ENCODE measurements at places on chromosomes 4 and X. TPM values are rescaled to one million over a fixed set of nuclear protein-coding genes. Genes with fewer than 3 reads are reported as not detected.

DNA sequence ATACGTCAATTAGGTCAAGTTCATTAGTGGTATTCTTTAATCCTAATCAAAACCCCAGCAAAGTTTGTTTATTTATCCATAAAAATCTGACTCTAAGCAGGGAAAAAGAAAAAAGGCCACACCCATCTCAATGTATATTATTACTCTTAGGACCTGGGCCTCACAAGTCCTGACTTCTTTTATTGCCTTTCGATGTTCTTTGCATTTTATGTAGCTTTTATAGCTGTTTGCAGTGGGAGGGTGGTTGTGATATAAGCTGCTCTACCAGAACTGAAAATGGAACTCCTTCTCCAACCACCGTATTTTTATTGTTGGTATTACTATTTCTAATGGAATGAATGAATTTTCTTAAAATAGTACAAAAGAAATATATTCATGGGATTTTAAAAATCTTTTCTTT lies 163.3 kb upstream of the FAM47C start:
- DNase-seq: no peak

DNA sequence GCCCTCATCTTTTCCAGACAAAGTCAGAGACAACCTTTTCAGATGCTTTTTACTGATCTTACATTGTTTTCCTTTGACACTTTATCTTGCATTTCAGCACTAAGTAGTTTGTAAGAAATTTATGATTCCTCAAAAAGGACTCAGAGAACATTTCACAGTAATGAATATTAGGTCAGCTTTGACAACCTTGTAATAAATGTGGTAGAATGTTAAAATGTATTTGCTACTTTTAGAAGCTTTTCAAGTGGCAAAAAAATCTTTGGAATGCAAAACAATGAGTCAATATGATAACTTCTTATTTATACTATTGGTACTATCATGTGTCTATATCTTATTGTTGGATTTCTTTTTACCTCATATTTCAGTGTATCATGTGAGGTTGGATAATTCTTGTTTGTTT lies 146.2 kb upstream of the FAT4 start:
- DNase-seq: no peak

GRCh38 chrX:110992611-110993010 lies 103.4 kb upstream of the PAK3 start:
- no peak for DNase-seq

DNA sequence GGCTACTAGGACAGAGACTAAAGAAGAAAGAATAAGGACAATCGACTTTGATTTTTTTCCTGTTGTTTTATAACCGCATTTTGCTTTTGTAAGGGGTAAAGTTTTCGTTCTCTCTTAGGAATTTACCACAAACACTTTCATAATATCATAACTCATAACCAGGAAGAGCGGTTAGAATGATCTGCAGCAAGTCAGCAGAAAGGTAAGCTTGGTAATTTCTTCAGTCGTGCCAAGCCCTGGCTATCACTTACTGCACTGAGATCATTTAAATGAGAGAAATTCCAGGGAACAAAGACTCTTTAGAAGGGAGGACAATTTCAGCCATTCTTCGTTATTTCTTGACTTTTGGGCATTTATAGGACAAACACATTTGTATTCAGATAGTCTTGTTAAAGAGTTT lies 258.1 kb downstream of the UNC5C start:
- no peak for DNase-seq

GRCh38 chrX:49193542-49193964 lies 6.4 kb downstream of the SYP start:
- DNase-seq: no peak

GRCh38 chr4:11732155-11732554 lies 303.5 kb upstream of the HS3ST1 start:
- DNase-seq: no peak

GRCh38 chr4:10013722-10014121 lies 7.6 kb downstream of the SLC2A9 start:
- no peak for DNase-seq

DNA sequence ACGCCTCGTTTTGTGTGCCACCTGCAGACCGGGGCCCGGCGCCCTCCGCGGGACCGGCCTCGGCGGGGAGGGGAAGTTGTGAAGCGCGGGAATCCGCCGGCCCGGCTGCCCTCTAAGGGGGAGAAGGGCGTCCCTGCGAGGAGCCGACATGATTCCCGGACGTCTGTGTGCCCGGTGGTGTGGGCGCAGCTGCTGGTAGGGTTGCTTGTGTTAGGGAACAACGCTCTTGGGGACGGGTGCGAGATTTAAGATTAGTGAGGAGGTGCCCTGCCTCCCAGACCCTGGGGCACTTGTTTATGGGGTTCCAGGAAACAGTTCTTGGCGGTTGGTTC lies 627 bp downstream of the CDKN2AIP start:
- no peak for DNase-seq

DNA sequence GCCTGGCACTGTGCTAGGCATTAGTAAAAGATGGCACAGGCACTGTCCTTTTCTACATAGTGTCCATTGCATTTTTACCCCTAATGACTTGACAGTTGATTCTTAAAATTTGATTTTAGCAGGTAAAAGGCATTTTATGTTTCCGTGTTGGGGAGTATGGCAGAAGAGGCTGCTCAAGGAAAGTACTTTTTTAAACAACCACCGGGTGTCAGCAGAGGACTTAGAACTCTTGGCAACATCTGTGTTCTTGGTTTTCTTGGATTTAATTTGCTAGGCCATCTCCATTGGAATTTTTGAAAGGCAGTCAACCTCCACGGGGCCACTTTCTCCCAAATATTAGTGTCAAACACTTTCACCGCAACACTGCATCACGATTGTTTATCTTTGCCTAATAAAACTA lies 102.9 kb downstream of the TSPAN7 start:
- no peak for DNase-seq

GRCh38 chr4:76782837-76783236 lies 115.1 kb downstream of the SOWAHB start:
- DNase-seq: no peak

- no peak for DNase-seq
Measured at GRCh38 chrX:131270080-131270479, 19.0 kb downstream of the IGSF1 start.

The GAK gene
- total RNA-seq: 62.5 TPM

The COL4A5 gene
- total RNA-seq: 75.9 TPM

The TMEM35A gene
- 7.8 TPM for total RNA-seq

The AVPR2 gene
- 0.60 TPM for total RNA-seq

The DUX4 gene
- total RNA-seq: not detected
